ENCODE measurements at places on chromosomes 1 and 21.

- DNase-seq = no peak
Measured at GRCh38 chr1:92927870-92928269, 33.4 kb downstream of the DIPK1A start.

- peak; percentile 56 for DNase-seq
Measured at GRCh38 chr1:183543619-183544204, 46.5 kb downstream of the NCF2 start.

DNA sequence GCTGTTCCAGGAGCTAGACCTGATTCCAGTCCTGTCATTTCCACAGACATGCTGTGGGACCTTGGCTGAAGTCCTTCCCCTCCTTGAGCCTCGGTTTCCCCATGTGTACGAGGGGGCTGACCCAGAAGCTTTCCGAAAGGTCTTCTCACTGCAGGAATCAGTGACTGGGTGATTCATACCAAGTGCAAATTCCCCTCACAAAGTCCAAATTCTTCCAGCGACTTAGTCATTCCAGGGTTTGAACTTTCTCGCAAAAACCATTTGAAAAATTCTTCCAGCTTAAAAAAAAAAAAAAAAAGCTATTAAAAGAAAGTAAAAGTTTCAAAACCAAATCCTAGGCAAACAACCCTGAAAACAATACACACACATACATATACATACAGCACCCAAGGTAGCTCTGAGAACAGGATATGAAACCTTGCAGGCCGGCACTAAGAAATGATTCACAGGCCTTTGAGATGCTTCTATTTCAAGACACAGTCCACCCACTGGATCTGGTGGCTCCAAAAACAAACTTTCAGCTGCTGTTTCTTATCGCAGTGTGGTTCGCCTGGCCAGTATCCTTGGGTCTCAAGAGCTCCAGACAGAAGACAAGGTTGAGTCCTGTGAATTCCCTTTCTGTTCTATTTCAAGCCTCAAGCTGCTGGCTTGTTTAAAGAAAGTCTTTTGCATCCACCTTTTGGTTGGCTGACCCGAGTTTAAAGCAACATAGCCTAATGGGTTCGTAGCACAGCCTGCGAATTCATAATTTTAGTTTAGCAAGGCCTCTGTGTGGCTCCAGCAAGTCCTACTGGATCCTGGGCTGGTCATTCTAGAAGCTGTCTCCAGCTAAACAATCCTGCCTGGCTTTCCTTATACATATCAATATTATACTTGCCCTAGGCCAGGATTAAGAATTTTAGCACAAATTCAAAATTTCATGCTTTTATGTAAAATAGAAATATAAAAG, 18.0 kb upstream of the ID3 start:
- DNase-seq = no peak

- DNase-seq = no peak
Measured at GRCh38 chr1:48228156-48228555, 5.6 kb downstream of the SLC5A9 start.

DNA sequence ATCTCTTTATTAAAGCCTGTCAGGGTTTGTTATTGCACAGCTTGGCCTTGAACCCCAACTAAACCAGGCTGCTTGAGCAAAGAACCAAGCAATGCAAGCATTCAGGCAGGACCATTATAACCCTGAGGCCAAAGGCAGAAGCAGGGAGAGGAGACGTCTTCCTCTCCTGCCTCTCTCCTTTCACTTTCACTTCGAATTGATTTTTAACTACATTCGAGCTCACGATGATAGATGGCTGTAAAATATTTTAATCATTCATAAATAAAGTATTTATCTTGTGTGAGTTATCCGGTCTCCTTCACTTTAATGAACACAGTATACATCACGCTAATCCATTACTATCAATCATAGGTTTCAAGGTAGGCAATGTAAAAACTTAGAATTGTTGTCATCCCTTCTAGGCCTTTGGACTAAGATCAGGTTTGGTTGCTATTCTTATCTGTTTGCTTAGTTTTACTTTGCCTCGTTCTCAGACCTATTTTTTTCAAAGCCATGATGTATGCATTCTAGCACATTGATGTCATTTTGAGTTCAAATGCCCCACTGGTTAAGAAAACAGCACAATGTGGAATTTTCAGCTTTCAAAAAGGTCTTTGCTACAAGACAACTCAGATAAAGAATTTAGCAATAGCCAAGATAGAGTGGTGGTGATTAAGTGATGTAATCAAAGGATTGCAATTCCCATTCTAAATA, 480.2 kb upstream of the RUNX1 start:
- no peak for DNase-seq

GRCh38 chr1:74343216-74343615, 108.0 kb downstream of the TNNI3K start:
- DNase-seq = peak; percentile 70

- no peak for DNase-seq
Measured at GRCh38 chr1:156284112-156284511, at the start of gene TMEM79. Gene TMEM79, plus strand, starts transcription at chr1:156284325. Its CDS starts 902 bp downstream, at chr1:156285227.

DNA sequence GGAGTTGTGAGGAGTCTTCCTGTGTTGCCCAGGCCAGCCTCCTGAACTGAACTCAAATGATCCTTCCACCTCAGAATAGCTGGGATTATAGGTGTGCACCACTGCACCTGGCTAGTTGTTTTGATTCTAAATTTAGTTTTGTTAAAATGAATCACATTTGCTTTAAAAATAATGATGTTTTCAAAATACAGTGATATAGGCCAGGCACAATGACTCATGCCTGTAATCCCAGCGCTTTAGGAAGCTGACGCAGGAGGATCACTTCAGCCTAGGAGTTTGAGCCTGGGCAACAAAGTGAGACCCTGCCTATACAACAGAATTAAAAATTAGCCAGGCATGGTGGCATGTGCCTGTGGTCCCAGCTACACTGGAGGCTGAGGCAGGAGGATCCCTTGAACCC, 24.3 kb downstream of the RTCA start:
- DNase-seq = no peak

- DNase-seq = no peak
Measured at GRCh38 chr1:206985162-206985749, 15.0 kb upstream of the FCAMR start.

GRCh38 chr1:103901072-103901471, 151.4 kb downstream of the AMY1C start:
- DNase-seq = no peak

GRCh38 chr1:74818241-74818640, 85.3 kb downstream of the TYW3 start:
- no peak for DNase-seq

DNA sequence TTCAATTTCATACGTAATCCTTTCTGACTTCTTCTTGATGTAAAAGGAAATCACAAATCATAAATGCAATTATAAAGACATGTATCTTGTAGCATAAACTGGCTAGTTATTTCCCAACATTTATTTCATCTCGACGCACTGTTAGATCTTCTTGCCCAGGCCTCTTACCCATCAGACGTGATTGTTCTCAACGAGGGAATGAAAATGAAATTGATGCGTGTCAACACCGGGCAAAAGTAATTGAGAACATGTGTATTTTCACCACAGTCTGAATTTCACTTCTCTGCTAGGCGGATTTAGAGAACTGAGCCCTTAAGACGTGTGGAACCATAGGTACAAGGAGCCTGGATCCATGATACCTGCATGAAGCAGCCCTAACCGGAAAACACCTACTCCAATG, 519.7 kb downstream of the KCNT2 start:
- no peak for DNase-seq

GRCh38 chr1:27099135-27099586, 55.8 kb downstream of the SLC9A1 start:
- peak; percentile 59 for DNase-seq

All from muscle of arm (tissue), 14 donors.